Activated naive CD4-positive, alpha-beta T cell treated with Interleukin-2 at 50 U/mL for 16 hours (primary cell): ENCODE measurements at places on chromosomes 5 and 9.

- DNase-seq, result no peak
Measured at GRCh38 chr9:136059851-136060670, 35.0 kb downstream of the NACC2 start.

- DNase-seq, result no peak
Measured at GRCh38 chr5:87007737-87008136, 259.9 kb upstream of the RASA1 start.

GRCh38 chr9:109307380-109308240 lies 13.2 kb downstream of the EPB41L4B start:
- DNase-seq, result no peak

GRCh38 chr9:96719921-96720320 lies 58.0 kb downstream of the ZNF510 start:
- no peak for DNase-seq

DNA sequence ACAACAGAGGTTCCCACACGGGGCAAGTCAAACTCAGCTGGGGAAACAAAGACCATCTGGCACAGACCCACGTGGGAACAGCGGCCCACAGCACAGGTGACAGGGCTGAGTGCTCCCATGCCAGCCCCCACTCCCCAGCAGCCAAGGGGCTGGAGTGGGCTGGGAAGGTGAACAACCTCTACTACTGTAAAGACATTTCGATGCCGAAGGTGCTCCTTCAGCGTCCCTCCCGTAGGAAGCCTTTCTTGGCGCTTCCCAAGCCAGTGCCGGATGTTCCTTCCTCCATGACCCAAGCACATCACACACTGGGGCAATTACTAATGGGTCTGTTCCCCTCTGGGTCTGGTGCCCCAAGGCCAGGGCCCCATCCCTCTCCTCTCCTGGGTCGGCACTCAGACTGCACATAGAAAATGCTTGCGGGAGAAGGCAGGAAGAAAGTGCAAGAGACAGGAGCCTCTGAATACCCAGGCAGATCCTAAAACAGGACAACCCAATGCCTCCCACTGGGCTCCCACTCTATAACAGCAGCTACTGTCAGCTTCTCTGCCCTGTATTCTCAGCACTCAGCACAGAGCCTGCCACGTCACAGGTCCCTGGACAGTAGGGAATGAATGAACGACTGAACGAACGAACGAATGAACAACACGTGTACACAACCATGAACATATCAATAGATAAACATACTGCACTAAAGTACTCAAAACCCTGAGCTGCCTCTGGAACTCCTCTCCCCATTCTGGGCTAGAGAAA lies 77.0 kb upstream of the LRRTM2 start:
- DNase-seq, result no peak

- no peak for DNase-seq
Measured at GRCh38 chr9:6219981-6220380, 4.4 kb downstream of the IL33 start.

DNA sequence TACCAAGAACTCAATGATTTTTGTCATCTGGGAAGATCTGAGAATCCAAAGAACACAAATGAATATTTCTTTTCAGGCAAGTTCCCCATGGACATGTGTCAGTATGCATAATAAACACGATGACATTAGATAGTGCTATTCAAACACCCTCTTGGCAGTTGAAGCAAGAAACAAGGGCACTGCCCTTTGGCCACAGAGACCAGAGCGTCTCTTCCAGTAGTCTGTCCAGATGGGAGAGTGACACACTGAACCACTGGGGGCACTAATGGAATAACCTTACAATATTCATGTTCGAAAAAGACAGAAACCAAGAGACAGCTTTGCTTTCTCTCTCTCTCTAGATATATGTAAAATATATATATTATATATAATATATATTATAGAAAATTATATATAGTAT lies 301.9 kb downstream of the CTNND2 start:
- no peak for DNase-seq

DNA sequence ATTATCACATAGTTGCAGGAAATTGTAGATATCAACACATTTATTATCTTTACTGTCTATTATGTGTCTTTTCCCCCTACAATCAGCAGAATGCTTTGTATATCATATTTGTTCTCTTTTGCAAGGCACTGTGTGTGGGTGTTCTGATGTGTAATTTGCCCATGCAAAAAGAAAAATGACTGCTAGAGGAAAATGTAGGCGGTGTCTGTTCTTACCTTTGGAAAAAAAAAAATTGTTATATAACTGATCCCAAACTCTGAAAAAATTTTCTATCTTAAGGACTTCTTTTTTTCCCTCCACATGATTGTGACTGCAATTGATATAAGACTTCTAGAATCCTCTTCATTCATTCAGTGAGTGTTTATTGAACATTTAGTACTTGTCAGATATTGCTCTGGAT lies 24.5 kb downstream of the MRPS30 start:
- DNase-seq, result no peak

DNA sequence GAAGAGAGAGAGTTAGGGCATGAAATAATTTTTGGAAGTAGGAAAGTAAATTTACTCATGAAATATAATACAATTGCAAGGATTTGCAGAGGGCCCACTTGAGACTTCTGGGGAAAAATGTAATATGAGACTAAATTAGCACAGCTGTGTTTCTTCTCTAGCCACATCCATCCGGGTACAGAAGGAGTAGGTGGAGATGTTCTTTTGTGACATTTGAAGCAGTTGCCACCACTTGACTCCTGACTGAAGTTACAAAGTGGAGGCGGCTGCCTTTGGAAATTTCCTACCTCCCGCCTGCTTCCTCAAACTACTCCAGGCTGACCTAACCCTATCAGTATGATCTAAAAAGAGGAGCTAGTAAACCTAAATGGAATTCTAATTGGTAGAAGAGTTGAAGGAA lies 58.1 kb upstream of the SHISAL2B start:
- no peak for DNase-seq

DNA sequence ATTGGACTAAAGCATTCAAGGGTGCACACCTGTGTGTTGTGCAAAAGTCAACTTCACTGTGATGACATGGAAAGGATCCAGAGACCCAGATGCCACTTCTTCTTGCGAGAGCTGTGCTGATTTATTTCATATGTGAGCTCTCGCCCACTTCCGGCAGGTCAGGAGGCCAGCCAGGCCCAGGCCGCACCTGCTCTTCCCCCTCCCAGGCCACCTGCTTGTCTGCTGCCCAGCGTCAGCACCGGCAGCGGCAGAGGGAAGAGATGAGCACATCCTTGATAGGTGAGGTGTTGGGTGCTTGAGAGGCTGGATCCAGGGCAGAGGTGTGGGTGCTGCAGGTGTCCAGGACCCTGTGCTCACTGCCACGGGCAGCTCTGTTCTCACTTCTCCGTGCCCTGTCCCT lies 242.9 kb downstream of the FANCC start:
- DNase-seq, result no peak

DNA sequence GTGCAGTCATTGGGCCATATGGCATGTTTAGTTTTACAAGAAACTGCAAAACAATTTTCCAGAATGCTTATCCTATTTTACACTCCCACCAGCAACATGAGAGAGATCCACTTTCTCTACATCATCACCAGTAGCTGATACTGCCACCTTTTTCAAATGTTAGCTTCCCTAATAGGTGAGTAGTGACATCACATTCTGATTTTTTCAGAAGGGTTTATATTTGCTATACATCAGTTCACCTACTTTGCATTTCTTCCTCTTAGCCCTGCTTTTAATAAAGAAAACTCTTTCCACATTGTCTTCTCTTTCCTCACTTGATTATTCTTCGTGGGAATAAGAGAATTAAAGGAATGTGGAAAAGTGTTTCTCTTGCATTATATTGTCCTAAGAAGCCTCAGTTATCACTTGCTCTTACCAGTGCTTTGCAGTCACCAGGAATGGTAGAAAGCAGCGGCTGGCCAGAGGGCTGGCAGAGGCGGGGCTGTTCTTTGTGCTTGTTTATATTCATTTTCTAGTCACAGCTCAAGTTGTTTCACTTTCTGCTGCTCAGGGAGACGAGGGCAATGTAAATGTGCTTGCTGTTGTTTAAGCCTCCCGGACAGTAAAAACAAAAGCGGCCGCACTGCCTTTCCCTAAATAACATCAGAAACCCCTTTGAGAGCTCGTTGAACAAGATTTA lies 164.8 kb downstream of the HSD17B3 start:
- DNase-seq, result peak; percentile 4

DNA sequence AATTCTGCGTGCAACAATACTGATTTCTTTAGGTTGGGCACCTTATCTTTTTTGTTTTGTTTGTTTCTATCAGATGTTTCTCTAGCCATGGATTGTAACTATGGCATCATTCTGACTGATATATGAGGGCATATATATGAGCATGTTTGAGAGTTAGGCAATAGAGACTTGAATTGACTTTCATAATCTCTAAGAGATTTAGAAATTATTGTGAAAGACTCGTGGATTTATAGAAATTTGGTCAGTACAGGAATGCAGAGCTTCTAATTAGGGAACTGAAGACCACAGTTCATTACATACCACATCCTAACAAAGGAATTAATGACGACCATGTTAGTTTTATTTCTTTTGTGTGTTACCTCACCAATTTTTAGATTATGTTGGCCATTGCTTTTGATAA lies 546.0 kb upstream of the GRAMD2B start:
- no peak for DNase-seq

DNA sequence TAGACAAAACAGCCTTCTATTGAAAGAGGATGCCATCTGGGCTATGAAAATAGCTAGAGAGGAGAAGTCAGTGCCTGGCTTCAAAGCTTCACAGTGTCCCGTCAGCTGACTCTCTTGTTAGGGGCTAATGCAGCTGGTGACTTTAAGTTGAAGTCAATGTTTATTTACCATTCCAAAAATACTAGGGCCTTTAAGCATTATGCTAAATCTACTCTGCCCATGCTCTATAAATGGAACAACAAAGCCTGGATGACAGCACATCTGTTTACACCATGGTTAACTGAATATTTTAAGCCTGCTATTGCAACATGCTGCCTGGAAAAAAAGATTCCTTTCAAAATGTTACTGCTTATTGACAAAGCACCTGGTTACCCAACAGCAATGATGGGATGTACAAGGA lies 309.1 kb downstream of the NTRK2 start:
- no peak for DNase-seq

DNA sequence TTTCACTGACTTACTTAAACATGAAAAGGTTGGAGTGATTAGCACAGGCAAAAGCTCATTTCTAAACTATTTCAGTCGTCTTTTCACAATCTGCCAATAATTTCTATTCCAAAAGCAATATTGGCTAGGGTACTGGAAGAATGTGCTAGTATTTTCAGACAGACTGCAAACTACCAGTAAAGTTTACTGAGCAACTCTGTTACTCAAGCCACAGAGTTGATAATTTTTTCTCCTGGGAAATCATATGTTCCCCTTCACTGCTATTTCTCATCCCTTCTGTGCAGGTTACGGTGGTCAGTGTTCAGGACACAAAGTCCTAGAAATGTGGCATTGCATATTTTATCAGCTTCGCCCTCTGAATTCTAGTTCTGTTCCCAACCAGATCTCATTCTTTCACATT lies 343.3 kb upstream of the TNC start:
- DNase-seq, result no peak

DNA sequence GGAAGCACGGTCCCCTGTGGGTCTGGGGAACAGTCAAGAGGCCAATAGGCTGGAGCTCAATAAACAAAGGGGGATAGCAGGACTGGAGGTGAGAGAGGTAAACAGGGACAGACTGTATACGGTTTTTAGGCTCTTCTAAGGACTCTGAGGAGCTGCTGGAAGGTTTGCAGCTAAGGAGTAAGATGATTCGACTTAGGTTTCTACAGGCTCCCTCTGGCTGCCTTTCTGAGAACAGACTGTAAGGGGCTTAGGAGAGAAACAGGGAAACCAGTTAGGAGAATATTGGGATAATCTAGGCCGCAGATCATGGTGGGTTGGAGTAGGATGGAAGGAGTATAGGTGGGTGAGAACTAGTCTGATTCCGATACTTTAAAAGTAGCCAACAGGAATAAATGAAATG lies 10.4 kb downstream of the CDK5RAP2 start:
- no peak for DNase-seq

- no peak for DNase-seq
Measured at GRCh38 chr5:105924366-105924765, 1746.4 kb downstream of the EFNA5 start.

DNA sequence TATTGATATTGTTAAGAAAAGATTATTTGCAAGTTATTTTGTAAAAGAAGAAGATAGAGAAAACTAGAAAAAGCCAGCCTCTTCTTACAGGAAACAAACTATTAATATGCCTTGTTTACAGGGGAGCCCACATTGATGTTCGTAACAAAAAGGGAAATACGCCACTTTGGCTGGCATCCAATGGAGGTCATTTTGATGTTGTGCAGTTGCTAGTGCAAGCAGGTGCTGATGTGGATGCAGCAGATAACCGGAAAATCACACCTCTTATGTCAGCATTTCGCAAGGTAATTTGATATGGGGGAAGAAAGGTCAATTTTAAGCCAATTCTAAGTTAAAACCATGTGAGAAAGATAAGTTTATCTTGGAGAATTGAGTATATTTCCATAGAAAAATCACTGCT lies 37.6 kb upstream of the EIF4EBP3 start:
- DNase-seq, result no peak

DNA sequence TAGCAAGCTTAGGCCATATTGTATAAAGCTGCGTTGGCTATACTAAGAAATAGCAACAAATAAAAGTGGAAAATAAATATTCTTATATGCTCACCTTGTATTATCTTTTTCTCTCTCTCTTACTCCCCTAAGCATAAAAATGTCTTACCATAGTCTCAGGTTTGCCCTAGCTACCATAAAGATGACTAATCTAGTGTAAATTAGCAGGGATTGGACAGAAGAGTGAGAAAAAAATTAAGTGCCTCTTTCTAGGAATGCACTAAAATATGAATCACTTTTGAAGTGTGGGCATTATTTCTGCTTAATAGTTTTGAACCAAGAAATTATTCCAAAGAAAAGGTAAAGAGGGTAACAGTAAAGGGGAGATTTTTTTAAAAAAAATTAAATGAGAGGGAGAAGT lies 201.3 kb downstream of the HINT1 start:
- DNase-seq, result no peak

DNA sequence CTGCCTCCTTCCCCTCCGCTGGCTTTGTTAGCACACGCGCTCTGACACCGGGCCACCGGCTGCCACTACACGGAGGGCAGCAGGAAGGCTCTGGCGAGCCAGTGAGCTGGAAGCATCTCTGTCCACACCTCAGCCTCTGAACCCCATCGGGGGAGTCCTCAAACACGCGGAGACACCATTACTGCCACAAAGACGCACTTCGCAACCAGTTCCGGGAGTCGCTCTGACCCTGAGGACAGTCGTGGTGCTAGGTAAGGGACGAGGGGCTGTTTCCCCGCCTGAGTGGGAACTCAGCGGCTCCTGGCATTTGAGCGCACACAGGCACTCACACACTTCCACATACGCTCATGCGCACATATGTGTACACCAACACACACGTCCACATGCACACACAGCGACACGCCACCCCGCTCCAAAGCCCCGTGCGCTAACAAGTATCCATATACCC lies 160.0 kb downstream of the C9orf152 start:
- no peak for DNase-seq

GRCh38 chr5:160497878-160498277 lies 76.2 kb downstream of the PTTG1 start:
- DNase-seq, result no peak

DNA sequence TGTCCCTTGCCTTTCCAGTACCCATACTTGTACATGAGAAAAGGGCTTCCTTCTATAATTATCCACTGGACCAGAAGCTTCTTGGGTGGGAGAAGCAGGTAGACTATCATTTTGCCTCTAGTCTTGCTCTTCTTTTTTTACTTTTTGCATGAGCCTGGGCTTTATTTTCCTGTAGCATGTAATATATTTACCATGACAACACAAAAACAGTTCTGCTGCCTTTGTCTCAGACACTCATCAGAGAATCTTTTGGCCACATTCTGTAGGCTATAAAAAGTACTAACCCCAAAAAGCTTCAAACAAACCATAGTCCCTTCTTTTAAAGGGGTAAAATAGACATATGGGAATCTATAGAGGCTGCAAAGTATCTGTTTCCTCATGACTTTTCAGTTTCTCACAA lies 339.2 kb upstream of the PIK3R1 start:
- DNase-seq, result no peak
